ENCODE measurements at places on chromosomes 5 and 9.

- DNase-seq: peak; percentile 11
These were observed 39.8 kb upstream of the FLT4 start for GRCh38 chr5:180689071-180689694.

DNA sequence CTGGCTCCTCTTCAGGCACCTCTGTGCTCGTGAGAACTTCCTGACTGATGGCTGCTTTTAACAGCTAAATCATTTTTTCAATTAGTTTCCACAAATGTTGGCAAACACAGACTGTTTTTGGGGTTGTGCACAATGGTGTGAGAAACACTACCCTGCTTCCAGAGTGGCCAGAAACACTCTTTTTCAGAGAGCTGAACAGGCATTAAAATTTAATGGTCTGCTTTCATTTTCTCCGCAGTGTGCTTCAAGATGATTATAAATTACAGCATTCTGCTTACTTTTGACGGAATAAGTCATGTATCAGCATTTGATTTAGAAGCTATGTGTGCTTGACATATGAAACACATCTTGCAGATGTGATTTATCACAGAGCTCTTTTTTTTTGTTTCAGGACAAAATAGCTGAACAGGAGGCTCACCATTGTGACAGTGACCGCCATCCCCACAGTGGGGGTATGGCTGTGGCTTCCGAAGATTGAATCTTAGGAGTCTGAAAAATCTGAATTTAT is 454.5 kb upstream of the ZNF608 start:
- no peak for DNase-seq

- no peak for DNase-seq
These were observed 44.7 kb downstream of the GAS1 start for GRCh38 chr9:86902586-86902985.

DNA sequence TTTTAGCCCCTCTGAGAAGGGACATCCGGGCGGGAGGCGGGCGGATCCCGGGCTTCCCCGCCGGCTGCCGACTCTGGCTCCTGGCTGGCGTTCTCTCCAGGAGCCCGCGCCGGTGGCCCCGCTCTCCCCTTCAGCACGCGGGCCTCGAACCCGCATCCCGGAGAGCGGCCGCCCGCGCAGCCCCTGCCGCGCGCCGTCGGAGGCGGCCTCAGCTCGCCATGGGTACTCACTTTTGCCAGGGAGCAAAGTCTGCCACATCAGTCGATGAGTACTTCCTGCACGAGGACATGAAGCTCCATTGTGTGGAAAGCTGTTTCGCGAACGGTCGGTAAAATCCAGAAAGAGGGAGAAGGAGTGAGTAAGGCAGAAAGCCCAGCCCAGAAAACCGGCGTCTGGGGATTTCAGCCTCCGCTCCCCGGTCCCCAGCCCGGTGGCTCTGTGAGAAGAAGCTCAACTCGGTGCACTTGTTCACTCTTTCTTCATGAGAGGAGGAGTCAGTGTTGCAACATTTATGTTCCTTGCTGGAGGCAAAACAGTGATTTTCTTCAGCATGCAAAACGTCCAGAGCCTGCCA is at the start of gene PRLR:
Gene PRLR (minus strand): TSS at position 450 of the 574 bp plus-strand sequence. CDS start 140,867 bp downstream, outside the sequence.
- DNase-seq: no peak

- DNase-seq: no peak
These were observed 30.3 kb upstream of the IL17B start for GRCh38 chr5:149409268-149409948.

DNA sequence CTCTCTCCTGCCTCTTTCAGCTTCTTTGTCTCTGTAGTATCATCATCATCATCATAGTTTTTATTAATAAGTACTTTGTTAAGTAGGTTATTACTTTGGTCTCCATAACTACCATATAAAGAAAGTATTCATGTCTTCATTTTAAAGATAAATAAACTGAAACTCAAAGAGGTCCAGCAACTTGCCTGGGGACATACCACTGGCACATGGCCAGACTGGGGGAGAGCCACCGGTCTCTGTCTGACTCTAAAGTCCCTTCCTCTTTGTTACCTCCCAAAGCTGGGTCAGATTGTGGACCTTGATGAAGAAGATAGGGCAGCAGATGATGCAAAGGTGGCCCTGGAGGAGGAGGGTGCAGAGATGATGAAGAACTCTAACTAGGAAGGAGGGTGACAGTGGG is 8.5 kb downstream of the CDX1 start:
- no peak for DNase-seq

DNA sequence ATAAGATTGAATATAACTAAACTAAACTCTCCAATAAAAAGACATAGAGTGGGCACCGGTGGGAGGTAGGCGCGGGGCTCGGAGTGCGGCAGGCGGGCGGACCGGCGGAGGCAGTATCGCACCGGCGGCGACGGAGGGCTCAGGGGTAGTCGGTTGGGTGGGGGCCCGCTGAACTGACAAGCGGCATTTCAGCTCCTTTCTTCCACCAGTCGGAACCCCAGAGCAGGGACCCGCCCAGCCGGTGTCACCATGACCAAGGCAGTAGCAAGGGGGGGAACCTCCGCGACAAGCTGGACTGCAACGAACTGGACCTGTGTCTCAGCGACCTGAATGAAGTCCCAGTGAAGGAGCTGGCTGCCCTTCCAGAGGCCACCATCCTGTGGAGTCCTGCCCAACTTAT is 156.7 kb downstream of the HINT1 start:
- no peak for DNase-seq

GRCh38 chr5:179112469-179113142 is 52.4 kb downstream of the ZNF354C start:
- DNase-seq: no peak

DNA sequence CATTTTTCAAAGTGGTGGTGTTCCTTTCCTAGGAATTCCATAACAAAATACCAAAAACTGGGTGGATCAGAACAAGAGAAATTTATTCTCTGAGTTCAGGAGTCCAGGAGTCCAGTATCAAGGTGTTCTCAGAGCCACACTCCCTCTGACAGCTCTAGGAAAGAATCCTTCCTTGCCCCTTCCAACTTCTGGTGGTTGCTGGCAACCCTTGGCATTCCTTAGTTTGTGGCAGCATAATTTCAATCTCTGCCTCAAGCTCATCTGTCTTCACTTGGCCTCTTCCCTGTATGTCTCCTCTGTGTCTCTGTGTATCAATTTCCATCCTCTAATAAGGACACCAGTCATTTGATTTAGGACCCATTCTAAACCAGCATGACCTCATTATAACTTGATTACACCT is 243.7 kb downstream of the MPDZ start:
- no peak for DNase-seq

- DNase-seq: no peak
These were observed 384.2 kb downstream of the DTWD2 start for GRCh38 chr5:118604106-118604505.

GRCh38 chr9:27749838-27750237 is 176.6 kb upstream of the C9orf72 start:
- DNase-seq: no peak

GRCh38 chr9:89820337-89820736 is 215.5 kb downstream of the GADD45G start:
- no peak for DNase-seq

DNA sequence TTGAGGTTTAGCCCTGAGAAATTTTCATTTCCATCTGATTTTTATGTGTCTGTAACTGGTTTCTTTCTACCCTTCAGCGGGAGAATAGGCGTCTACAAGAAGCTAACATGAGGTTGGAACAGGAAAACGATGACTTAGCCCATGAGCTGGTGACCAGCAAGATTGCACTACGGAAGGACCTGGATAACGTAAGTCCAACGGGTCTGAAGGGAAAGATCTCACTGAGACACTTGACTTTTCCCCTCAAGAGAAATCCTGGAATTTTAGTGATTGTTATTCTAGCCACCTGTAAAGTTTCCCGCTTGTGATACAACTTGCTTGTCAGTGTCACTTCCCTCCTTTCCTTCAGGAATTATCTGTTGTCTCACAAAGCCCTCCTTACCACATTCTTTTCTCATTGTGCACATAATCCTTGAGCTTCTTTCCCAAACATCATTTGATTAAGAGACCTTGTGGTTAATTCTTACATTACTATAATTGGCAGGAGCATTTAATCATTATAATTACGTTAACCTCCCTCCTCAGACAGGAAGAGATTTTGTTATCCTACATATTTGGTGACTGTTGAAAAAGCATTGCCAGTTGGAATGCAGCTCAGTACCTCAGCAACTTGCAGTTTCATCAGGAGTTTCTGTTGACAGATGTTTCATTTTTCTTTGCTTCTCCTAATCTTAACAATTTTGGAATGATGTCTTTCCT is 56.9 kb downstream of the GPR21 start:
- DNase-seq: no peak

GRCh38 chr5:114210662-114211061 is 151.2 kb upstream of the KCNN2 start:
- no peak for DNase-seq

GRCh38 chr5:133232011-133232410 is 180.2 kb downstream of the HSPA4 start:
- no peak for DNase-seq

DNA sequence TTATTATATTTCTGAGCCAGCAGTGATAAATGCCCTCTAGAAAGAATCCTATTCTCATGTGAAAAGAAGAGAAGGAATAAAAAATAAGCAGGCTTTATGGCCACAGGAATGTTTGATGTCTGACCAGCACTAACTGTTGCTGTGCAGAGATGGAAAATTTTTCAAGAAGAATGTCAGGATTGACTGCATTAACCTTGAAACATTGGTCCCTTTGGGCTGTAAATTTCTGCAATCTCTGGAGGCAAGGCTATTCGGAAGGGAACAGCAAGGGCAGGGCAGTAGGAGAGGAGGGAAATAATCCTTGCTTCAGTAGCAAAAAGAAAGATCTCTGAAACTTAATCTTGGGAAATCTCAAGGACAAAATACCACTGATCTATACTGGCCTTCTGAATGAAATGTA is 415.2 kb downstream of the DNAH5 start:
- DNase-seq: no peak

Measured in activated naive CD4-positive, alpha-beta T cell (primary cell).